ENCODE measurements at places on chromosomes 16 and 17. TPM values are rescaled to one million over a fixed set of nuclear protein-coding genes. Genes with fewer than 3 reads are reported as not detected.

DNA sequence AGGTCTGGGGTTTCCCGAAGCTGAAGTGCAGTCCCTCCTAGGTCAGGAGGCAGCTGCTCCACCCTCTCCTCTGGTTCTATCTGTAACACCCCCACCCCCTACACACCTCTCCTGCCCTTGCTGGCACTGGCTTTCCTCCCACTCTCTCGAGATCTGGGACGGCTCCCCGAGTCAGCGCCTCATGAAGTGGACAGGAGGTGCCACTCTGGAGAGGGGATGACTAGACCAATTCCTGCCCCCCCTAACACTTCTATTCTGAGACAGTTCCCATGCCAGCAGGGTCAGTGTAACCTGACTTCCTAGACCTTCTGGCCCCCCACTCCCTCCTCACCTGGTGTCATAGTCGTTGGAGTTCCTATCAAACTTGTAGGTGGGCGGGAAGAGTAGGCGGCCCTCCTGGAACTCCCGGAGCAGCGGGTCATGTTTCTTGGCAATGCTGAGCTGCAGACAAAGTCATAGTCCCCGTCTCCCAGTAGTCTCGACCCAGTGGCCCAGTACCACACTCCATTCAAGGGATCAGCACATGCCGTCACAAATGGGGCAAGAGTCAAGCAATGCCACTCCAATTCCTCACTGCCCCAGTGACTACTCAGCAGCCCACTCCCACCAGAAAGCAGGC is 9.7 kb downstream of the INPP5K start:
- DNase-seq, result no peak
- H3K27me3 ChIP-seq, result no peaks in the 10 kb centered on the region
- no peak overlapping the region for H3K4me3 ChIP-seq
- no peaks in the 10 kb centered on the region for H3K36me3 ChIP-seq
- no peak overlapping the region for H3K27ac ChIP-seq

GRCh38 chr17:56653877-56654276 is 60.4 kb downstream of the NOG start:
- no peak overlapping the region for H3K4me3 ChIP-seq
- H3K27me3 ChIP-seq, result no peaks in the 10 kb centered on the region
- no peak overlapping the region for H3K27ac ChIP-seq
- DNase-seq, result no peak
- H3K36me3 ChIP-seq, result no peaks in the 10 kb centered on the region
- no peaks in the 10 kb centered on the region for H3K4me1 ChIP-seq

The CYB561 gene
- 52.4 TPM for total RNA-seq

DNA sequence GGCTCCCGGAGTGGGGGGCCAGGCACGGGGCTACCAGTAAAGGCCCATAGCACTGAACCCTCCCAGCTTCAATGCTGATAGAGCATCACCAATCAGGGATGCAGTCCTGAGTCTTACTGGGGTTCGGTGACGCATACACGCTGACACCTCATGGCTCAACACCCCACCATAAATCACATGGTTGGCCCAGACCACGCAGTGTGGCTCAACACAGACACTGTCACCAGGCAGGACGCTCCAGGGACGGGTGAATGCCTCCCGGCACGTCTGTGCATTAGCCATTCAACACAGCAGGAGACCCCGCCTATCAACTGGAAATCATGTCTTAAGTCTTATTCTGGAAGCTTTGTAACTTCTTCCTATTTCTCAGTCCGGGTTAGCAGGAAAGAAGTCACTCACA is 35.0 kb downstream of the NECAB2 start:
- H3K27ac ChIP-seq, result no peak overlapping the region
- no peaks in the 10 kb centered on the region for H3K36me3 ChIP-seq
- H3K4me3 ChIP-seq, result no peak overlapping the region
- H3K27me3 ChIP-seq, result no peaks in the 10 kb centered on the region
- no peaks in the 10 kb centered on the region for H3K4me1 ChIP-seq

The NPLOC4 gene
- 57.8 TPM for total RNA-seq

- no peaks in the 10 kb centered on the region for H3K36me3 ChIP-seq
- no peaks in the 10 kb centered on the region for H3K27me3 ChIP-seq
- no peak overlapping the region for H3K4me3 ChIP-seq
- H3K4me1 ChIP-seq, result no peaks in the 10 kb centered on the region
Measured at GRCh38 chr16:23121024-23121423, 28.2 kb downstream of the USP31 start.

DNA sequence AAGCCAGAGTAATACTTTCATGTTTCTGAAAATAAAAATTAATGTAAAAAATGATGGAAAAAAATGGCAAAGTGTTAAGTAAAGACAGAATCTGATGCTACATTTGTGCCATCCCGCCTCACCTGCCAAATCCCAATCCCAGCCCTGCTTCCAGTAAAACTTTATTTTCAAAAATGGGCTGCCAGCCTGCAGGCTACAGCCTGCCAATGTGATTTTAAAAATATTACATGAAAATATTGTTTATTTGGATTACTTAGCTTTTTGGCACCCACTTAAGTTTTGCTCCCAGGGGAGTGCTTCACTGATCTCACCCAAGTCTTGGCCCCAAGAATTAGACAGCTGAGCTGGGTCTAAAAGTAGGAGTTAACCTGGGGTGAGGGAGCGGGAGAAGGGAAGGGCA is 112.8 kb downstream of the C16orf78 start:
- H3K27ac ChIP-seq, result no peak overlapping the region
- no peaks in the 10 kb centered on the region for H3K4me1 ChIP-seq
- no peak overlapping the region for H3K4me3 ChIP-seq
- no peaks in the 10 kb centered on the region for H3K36me3 ChIP-seq

The TBC1D3I gene
- total RNA-seq, result not detected

DNA sequence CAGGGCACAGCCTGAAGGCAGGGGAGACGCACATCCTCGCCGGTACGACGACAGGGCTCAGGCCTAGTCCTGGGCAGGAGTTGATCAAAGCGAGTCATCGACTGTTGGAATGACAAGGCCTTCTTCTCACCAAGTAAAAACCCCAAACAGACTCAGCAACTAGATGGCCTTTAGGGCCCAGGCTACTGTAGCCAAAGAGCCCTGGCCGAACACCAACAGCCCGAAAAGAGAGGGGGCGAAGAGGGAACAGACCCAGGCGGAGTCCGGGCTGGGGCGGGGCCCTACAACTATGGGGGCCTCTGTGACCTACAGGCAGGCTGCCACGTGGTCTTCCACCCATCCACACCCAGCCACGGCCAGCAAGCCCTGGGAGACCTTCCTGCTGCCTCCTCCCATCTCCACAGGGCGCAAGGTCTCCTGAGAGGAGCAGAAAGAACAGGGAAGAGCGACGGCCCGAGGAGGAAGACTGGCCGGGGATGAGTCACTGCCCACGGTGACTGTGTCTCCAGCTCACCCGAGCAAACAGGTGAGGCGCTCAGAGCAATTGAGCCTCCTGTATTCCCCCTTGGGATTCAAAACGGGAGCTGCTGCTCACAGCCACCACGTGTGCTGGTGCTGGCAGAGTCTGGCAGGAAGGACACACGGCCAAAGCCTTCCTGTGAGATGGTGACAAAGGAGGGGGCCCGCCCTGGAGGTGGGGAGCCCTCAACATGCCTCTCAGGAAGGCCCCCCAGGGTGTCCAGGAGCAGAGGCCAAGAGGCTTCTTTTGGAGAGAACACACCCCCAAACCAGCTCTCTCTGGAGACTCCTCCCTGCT is 17.7 kb downstream of the SLC16A3 start:
- peak overlapping the region; percentile 85 for H3K27ac ChIP-seq
- H3K4me3 ChIP-seq, result peak overlapping the region; percentile 33
- peaks cover 22% of the 10 kb centered on the region for H3K36me3 ChIP-seq
- H3K27me3 ChIP-seq, result no peaks in the 10 kb centered on the region

GRCh38 chr17:45368651-45369050 is 51.8 kb upstream of the MAP3K14 start:
- no peaks in the 10 kb centered on the region for H3K36me3 ChIP-seq
- no peaks in the 10 kb centered on the region for H3K27me3 ChIP-seq
- peaks cover 3% of the 10 kb centered on the region for H3K4me1 ChIP-seq

DNA sequence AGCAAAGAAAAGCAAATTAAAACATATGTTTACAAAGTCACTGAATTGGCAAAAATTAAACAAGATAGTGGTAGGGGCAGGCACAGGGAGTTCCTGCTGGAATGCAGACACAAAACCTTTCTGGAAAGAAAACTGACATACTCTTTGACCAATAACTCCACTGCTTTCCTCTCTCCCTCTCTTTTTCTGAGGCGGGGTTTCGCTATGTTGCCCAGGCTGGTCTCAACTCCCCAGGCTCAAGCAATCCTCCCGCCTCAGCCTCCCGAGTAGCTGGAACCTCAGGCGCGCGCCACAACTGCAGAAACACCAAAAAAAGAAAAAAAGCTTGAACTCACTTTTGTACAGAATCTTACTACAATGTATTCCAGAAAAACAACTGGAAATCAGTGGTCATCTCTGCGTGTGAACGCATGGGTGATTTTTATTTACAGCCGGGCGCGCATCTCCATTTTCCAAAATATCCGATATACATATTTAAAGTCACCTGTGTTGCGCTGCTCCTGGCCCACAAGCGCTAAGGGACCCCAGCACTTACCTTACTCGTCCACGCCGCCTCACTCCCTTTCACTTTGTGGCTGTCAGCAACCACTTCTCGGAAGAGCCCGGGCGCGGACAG is 480 bp downstream of the TXNL4B start:
- H3K4me3 ChIP-seq, result peak overlapping the region; percentile 95
- peak overlapping the region; percentile 95 for H3K27ac ChIP-seq
- H3K4me1 ChIP-seq, result peaks cover 19% of the 10 kb centered on the region
- no peaks in the 10 kb centered on the region for H3K36me3 ChIP-seq
- no peaks in the 10 kb centered on the region for H3K27me3 ChIP-seq
- no peak for DNase-seq

- no peaks in the 10 kb centered on the region for H3K27me3 ChIP-seq
- H3K27ac ChIP-seq, result no peak overlapping the region
- DNase-seq, result no peak
- no peaks in the 10 kb centered on the region for H3K4me1 ChIP-seq
- H3K36me3 ChIP-seq, result no peaks in the 10 kb centered on the region
Measured at GRCh38 chr17:43803758-43804157, 23.5 kb downstream of the CFAP97D1 start.

- H3K36me3 ChIP-seq, result peaks cover 7% of the 10 kb centered on the region
- no peaks in the 10 kb centered on the region for H3K4me1 ChIP-seq
- no peaks in the 10 kb centered on the region for H3K27me3 ChIP-seq
- H3K4me3 ChIP-seq, result no peak overlapping the region
Measured at GRCh38 chr16:1642148-1642547, 30.0 kb downstream of the CRAMP1 start.

The COG4 gene
- 36.4 TPM for total RNA-seq

- H3K27me3 ChIP-seq, result no peaks in the 10 kb centered on the region
- no peak overlapping the region for H3K27ac ChIP-seq
- no peaks in the 10 kb centered on the region for H3K36me3 ChIP-seq
- H3K4me1 ChIP-seq, result no peaks in the 10 kb centered on the region
- no peak overlapping the region for H3K4me3 ChIP-seq
Measured at GRCh38 chr17:63140255-63140654, 174.2 kb downstream of the TANC2 start.

The WFDC1 gene
- total RNA-seq, result 0.16 TPM

DNA sequence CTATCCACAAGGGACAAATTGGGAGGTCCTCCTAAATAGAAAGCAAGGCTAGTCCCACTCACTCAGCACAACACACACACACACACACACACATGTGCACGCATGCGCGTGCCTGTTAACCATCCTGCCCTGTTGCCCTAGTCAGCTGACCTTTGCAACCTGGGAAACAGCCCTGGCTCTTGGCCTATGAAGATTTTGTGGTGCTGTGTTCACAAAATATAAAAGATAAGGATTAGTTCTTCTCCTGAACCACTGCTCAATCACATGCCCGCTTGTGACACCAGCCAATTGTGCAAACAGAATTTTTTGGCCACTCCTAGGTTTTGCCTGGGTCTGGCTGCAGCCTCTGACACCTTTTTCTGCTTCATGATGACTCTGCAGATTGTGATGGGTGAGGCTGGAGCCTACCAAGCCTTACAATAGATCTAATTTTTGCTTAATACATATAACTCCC is 3.3 kb upstream of the CES1 start:
- DNase-seq, result no peak
- no peaks in the 10 kb centered on the region for H3K4me1 ChIP-seq
- no peaks in the 10 kb centered on the region for H3K36me3 ChIP-seq
- no peaks in the 10 kb centered on the region for H3K27me3 ChIP-seq
- H3K4me3 ChIP-seq, result no peak overlapping the region

- H3K4me1 ChIP-seq, result no peaks in the 10 kb centered on the region
- H3K27ac ChIP-seq, result no peak overlapping the region
- no peak overlapping the region for H3K4me3 ChIP-seq
- DNase-seq, result no peak
- no peaks in the 10 kb centered on the region for H3K36me3 ChIP-seq
Measured at GRCh38 chr16:17354141-17354601, 116.6 kb downstream of the XYLT1 start.

GRCh38 chr16:81995651-81996050 is 15.6 kb downstream of the SDR42E1 start:
- no peak overlapping the region for H3K27ac ChIP-seq
- no peak overlapping the region for H3K4me3 ChIP-seq
- H3K4me1 ChIP-seq, result no peaks in the 10 kb centered on the region

DNA sequence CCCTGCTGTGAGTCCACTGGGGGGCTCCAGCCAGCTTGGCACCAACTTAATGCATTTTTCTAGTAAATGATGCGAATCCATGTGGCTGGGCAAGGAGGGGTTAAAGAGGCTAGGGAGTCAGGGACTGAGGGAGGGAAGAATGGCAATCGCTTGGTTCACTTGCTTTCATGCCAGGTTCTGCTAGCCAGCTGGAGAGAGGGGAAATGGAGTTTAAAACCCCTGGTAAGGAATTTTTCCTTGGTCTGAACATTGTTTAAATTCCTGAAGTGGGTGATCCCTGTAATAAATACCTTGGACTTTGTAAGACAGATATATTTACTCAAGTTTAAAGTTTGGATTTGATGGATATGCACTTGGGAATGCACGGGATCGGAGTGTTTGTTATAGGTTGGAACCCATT is 22.8 kb downstream of the ANKFN1 start:
- H3K4me1 ChIP-seq, result peaks cover 5% of the 10 kb centered on the region
- no peak overlapping the region for H3K4me3 ChIP-seq
- DNase-seq, result no peak
- H3K27ac ChIP-seq, result no peak overlapping the region

The SLC16A11 gene
- 1.5 TPM for total RNA-seq

- no peaks in the 10 kb centered on the region for H3K36me3 ChIP-seq
- peak within 1 kb of the TSS; percentile 96 for H3K27ac ChIP-seq
- H3K4me1 ChIP-seq, result peaks cover 13% of the 10 kb centered on the region
- H3K4me3 ChIP-seq, result peak within 1 kb of the TSS; percentile 94
- peak; percentile 84 for DNase-seq
- no peaks in the 10 kb centered on the region for H3K27me3 ChIP-seq
Measured at GRCh38 chr17:50055426-50056216, at the start of gene ITGA3. TSS of gene ITGA3 (plus strand) at chr17:50056110. CDS start at chr17:50056440, 330 bp downstream.

GRCh38 chr17:51422634-51423033 is 162.3 kb downstream of the UTP18 start:
- no peak for DNase-seq
- H3K27me3 ChIP-seq, result no peaks in the 10 kb centered on the region
- H3K4me3 ChIP-seq, result no peak overlapping the region
- H3K4me1 ChIP-seq, result no peaks in the 10 kb centered on the region
- no peak overlapping the region for H3K27ac ChIP-seq
- H3K36me3 ChIP-seq, result no peaks in the 10 kb centered on the region

- DNase-seq, result no peak
- no peak overlapping the region for H3K4me3 ChIP-seq
- H3K36me3 ChIP-seq, result no peaks in the 10 kb centered on the region
- H3K27ac ChIP-seq, result peak overlapping the region; percentile 70
- no peaks in the 10 kb centered on the region for H3K27me3 ChIP-seq
Measured at GRCh38 chr16:20762404-20763123, 1.2 kb upstream of the ACSM3 start.
